Adrenal gland (tissue), 19 donors: ENCODE measurements at places on chromosomes 12 and 14. TPM values are rescaled to one million over a fixed set of nuclear protein-coding genes. Genes with fewer than 3 reads are reported as not detected.

GRCh38 chr14:71947947-71948500, 15.8 kb downstream of the RGS6 start:
- DNase-seq, result no peak
- H3K27ac ChIP-seq, result no peak overlapping the region
- H3K4me1 ChIP-seq, result no peaks in the 10 kb centered on the region
- H3K27me3 ChIP-seq, result no peaks in the 10 kb centered on the region
- H3K4me3 ChIP-seq, result no peak overlapping the region

DNA sequence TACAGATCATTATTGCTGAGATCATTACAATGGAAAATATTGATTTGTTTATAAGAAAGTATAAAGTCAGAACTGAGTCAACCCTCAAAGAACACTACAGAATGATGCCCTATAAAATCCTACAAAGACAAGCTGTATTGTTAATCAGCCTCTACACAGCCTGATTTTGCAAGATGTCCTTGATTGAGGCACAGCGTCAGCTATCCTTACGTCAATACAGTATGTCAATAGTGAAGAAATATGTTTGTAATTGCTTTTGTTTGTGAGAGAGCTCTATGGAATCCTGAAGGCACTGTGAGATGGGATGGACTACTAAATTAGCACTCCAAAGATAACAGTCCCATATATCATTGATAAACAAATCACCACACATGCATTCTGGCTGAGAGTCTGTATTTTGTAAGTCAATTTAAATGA, 70.7 kb downstream of the RASSF9 start:
- H3K36me3 ChIP-seq, result no peaks in the 10 kb centered on the region
- H3K4me3 ChIP-seq, result no peak overlapping the region
- H3K27ac ChIP-seq, result no peak overlapping the region
- no peaks in the 10 kb centered on the region for H3K4me1 ChIP-seq

DNA sequence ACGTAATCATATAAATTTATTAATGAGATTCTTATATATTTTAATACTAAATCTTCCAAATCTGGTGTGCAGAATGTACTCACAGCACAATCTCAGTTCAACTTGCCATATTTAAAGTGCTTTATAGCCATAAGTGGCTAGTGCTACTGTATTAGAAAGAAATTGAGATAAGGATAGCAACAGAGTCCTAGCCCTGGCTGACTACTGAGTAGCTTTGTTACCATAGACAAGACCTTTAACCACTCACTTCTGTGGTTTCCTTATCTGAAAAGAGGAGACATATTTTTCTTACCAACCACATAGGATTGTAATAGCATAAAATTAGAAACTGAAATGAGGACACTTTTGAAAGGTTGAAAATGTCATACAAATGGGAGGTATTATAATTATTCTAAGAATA, 2.0 kb upstream of the CHURC1 start:
- DNase-seq, result no peak
- H3K4me1 ChIP-seq, result peaks cover 12% of the 10 kb centered on the region
- no peak overlapping the region for H3K4me3 ChIP-seq
- peaks cover 4% of the 10 kb centered on the region for H3K27me3 ChIP-seq
- H3K27ac ChIP-seq, result no peak overlapping the region

DNA sequence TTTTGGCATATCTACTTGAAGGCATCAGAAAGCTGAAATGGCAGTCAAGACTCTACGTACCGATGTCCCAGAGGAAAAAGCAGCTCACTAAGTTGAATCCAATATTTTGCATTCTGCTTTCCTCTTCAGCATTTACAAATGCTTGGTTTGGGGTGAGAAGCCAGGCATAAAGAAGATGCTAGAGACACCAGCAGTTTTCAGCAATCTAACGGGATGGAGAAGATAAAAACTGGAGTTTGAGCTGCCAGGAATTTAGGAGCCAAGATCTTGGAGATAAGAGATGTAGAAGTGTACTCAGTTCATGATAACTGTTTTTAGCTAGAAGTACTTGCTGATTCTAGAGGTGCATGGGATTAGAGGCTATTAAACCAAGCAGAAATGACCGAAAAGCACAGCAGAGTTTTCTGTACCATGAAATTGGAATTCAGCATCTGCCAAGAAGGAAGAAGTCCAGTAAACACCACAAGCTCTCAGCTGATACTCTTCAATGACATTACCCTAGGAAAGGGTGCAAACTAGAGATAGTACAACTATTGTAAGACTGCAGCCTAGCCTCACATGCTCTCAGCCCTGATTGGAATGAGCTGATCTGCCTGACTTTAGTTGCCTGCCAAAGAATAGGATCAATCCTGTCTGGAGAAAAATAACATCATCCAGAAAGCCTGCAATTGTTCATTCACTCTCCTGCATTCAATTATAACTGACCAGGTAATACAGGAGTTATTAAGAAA, 7.4 kb upstream of the ALDH1L2 start:
- H3K4me3 ChIP-seq, result no peak overlapping the region
- no peak for DNase-seq
- no peaks in the 10 kb centered on the region for H3K36me3 ChIP-seq
- H3K27me3 ChIP-seq, result no peaks in the 10 kb centered on the region
- no peaks in the 10 kb centered on the region for H3K4me1 ChIP-seq
- no peak overlapping the region for H3K27ac ChIP-seq

- H3K4me1 ChIP-seq, result peaks cover 62% of the 10 kb centered on the region
- H3K36me3 ChIP-seq, result no peaks in the 10 kb centered on the region
- no peaks in the 10 kb centered on the region for H3K27me3 ChIP-seq
Measured at GRCh38 chr12:104342635-104343249, 39.2 kb downstream of the EID3 start.

DNA sequence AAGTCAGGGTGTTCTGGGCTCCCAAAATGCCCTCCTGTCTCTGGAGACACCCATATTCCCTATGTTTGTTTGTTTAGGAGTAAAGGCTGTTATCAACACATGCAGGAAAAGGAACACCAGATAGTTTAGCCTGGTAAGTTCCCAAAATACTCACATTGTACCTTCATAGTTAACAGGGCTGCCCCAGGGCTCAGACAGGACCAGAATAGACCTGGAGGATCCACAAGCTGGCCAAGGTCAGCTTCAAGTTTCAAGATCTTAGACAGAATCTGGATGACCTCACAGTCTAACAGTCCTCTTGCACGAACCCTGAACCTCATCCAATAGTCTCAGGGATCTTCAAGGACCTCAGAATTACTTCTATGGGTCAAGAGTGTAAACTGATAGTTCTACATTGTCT, 18.1 kb upstream of the HSP90B1 start:
- no peaks in the 10 kb centered on the region for H3K27me3 ChIP-seq
- H3K4me1 ChIP-seq, result no peaks in the 10 kb centered on the region
- H3K36me3 ChIP-seq, result no peaks in the 10 kb centered on the region

DNA sequence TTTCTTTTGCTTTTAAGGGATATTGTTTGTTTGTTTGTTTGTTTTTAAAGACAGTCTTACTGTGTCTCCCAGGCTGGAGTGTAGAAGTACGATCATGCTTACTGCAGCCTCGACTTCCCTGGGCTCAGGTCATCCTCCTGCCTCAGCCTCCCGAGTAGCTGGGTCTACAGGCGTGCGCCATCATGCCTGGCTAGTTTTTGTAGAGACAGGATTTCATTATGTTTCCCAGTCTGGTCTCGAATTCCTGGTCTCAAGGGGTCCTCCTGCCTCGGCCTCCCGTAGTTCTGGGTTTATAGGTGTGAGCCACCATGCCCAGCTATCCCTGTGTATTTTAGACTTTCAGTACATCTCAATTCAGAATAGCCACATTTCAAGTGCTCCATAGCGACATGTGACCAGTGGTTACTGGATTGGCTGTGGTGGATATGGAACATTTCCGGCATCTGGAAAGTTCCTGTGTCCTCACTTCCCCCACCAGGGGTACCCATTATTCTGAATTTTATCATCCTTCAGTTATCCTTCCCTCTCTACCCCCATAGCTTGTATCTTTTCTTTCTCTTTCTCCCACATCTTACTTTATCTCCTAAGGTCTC, 61.1 kb downstream of the HRK start:
- no peaks in the 10 kb centered on the region for H3K36me3 ChIP-seq
- no peaks in the 10 kb centered on the region for H3K27me3 ChIP-seq
- H3K4me3 ChIP-seq, result no peak overlapping the region
- DNase-seq, result no peak

- no peaks in the 10 kb centered on the region for H3K36me3 ChIP-seq
- no peak overlapping the region for H3K4me3 ChIP-seq
- no peak overlapping the region for H3K27ac ChIP-seq
Measured at GRCh38 chr12:52204095-52204930, 12.5 kb upstream of the KRT80 start.

DNA sequence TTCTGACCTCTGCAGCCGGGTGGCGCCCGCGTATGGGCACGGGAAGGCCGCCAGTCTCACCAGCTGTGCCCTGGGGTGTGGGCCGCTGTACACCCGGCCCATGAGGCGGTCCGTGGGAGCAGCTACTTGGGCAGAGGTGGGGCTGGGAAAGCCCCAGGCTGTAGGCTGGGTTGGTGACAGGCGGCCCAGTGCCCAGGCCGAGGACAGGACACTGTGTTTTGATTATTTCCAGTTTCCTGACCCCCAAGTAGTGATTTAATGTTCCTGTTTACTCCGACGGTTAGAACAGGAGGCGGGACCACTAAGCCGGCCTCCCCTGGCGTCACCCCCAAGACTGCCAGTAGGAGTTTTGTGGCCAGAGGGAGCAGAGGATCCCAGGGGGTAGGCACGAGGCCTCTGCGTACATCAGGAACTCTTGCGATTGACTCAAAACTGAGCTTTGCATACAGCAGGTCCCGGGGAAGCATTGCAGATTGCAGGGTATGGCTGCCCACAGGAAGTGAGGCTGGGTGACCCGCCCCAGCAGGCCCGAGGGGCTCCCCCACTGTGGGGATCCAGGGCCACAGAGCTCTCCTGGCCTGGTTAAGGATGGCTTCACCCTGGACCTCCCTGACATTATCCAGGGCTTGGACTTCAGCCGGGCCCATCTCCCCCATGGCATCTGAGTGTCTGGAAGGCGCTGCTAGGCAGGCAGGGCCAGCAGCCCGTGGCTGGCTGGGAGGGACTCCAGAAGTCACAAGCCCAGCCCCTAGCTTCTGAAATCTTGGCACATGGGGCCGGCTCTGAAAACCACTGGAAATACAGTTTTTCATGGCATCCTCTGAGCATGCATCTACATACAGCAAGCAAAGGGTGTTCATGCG, 42.5 kb upstream of the DIO3 start:
- no peaks in the 10 kb centered on the region for H3K4me1 ChIP-seq
- H3K27ac ChIP-seq, result no peak overlapping the region
- peak; percentile 37 for DNase-seq

DNA sequence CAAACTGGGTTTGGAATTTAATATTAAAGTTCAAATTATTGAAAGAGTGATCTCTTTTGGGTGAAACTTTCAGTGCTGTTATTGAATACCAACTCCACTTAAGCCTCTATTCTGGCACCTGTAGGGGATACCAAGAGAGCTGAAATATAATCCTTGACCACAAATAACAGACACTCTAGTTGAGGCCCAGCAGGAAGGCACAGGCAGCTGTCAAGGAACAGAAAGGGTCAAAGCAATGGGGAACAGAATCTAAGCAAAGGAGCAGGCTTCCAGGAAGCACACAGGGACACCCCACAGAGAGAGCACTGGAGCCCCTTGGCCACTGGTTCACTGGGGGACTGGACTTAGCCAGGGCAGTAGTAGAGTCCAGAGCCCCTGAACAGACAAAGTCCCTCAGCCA, 120.9 kb upstream of the SFSWAP start:
- no peak overlapping the region for H3K27ac ChIP-seq
- no peaks in the 10 kb centered on the region for H3K27me3 ChIP-seq
- H3K36me3 ChIP-seq, result no peaks in the 10 kb centered on the region
- no peak overlapping the region for H3K4me3 ChIP-seq
- no peaks in the 10 kb centered on the region for H3K4me1 ChIP-seq
- no peak for DNase-seq

DNA sequence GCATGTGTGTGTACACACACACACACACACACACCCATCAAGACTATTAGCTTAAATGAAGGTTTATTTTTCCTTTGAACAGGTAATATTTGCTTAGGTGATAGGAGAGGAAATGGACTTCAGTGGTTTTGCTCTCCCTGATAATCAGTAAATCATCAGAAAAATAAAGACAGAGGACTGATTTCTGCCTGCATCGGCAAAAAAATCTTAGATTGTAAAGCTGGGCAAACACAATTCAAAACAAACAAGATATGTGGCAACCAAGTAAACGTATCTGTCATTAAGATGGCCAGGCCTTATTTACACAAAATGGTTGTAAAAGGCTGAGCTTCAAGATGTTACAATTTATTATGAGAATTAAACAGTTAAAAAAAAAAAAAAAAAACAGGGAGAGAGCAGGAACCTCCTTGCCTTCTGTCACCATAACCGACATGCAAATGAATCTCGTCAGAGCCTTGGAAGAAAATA, 31.3 kb downstream of the PRKD1 start:
- H3K4me3 ChIP-seq, result no peak overlapping the region
- no peak overlapping the region for H3K27ac ChIP-seq
- H3K36me3 ChIP-seq, result no peaks in the 10 kb centered on the region
- DNase-seq, result no peak

Gene FOXG1
- not detected for total RNA-seq

Gene FBLN5
- total RNA-seq, result 130 TPM
